ENCODE measurements at places on chromosomes 4 and X.

DNA sequence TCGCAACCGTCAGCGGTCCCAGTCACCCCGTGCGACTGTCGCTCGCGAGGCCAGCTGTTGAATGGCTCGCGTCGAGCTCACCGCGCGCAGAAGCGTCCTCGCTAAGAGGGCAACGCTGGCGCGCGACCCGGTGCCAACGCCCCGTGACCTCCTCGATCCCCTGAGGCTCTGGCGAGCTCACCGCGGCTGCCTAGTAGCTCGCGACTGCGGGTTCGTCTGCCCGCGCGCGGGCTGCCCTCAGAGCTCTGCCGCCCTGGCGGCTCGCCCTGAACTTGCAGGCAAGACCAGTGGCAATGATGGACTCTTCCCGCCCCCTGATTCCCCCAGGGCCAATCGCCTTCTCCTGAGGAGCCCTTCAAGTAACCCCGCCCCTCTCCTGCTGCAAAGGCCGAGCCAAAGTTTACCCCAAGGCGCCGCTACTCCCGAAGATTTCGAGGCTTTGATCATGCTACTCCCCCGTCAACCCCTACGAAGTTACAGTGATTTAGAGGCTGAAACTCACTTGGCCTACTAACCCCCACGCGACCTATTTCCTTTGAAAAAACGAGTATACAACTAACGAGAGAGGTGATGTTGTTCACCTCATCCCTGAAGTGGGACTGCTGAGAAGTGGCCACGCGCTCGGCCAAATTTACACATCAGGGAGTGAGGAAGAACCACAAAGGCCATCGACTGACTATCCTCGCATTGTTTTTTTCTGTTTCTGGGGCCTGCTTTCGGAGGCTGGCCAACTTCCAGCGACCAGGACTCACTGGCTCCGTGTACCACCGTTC, 37.5 kb downstream of the PGRMC1 start:
- no peak for DNase-seq

GRCh38 chrX:32871636-32872035, 339.7 kb downstream of the DMD start:
- no peak for DNase-seq

GRCh38 chr4:2451036-2451520, 17.8 kb upstream of the RNF4 start:
- no peak for DNase-seq

DNA sequence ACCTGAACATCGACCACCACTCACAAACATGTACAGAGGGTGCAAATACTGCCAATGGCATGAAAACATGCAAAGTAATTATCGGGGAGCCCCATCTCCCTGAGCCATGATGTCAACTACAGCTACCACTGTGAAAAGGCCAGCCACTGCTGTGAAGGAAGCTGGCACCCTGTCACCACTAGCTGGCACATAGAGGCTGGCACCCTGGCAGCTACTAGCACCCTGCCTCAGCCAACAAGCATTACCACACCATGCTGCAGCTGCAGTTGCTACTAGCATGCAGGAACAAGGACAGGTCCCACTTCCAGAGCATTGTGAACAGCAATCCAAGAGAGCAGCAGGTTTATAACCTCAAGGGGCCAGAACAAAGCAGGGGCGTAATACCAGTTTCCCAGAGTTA, 81.4 kb downstream of the PRR32 start:
- no peak for DNase-seq

DNA sequence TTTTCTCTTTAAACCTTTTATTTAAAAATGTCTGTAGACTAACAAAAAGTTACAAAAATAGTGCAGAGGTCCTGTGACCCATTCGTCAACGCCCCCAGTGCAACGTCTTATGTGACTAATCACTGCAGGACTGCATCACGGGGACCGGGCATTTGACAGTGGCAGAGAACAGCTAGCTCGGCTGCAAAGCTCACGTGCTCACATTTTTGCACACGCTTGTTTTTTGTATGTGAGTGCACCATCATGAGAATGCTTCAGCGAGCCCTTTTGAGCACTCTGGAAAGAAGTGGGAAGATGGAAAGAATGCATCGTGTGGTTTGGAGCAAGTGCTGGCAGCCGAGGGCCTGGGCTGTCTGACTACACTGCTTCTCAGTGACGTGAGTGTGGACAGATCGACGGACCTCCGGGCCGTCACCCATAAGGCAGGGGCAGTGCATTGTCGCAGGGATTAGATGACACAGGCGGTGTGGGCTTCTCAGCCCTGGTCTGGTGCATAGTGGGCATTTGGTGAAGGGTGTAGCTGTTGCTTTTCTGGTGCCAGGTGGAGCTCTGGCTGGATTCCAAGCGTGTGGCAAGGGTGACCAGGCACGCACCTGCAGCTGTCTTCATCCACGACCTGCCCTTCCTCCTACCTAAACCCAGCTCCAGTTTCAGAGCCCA, 17.7 kb downstream of the SPON2 start:
- no peak for DNase-seq

GRCh38 chr4:130424211-130424610, 1328.3 kb downstream of the C4orf33 start:
- no peak for DNase-seq

DNA sequence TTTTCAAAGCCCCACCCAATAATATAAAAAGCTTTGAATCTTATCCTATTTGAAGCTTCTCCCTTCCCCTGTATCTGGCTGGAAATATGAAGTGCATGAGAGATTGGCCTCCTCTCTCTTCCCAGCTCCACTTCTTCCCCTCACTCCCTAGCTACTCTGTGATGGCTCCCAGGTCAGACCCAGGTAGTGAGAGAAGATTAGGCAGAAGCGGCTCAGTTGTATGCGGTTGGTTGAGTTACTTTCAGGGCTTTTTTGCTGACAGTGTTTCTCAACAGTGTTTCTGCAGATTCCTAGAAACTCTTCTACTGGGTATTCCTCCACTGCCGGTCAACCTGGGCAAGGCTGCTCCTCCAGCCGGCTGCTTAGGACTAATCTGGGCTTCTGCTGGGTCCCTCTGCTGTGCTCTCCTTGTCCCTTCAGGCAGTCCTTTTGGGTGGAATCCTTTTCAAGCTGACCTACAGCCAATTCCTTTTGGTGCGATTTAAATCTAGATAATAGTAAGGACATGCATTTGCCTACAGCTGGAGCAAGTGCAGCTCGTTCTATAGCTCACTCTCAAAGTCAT, 87.4 kb upstream of the SLC7A11 start:
- no peak for DNase-seq

DNA sequence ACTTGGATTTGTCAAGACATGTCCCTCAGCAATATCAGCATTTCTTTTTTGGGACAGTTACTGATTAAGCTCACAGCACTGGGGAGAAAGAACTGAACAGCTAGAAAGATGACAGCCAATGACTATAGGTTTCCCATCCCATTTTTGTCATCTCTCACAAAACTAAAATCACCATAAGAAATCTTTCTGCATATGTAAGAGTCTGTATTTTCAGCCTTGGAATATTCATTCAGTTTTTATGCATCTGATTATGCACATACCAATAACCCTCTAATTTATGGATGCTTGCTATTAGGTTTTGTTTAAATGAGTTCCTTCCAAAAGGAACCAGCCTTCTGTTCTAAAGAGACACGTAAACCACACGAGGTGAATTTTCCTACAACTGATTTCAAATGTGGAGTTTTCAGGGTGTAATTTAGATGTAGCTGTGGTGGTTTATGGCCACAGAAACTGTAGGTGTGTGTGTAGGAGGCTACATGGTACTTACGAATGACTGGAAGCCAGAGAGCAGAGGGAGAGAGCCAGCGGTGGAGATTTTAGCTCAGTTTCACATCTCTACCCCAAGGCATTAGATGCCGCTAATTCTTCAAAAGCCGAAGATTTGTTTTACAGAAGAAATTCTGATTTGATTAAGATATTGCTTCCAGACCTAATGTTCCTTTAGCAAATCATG, 55.3 kb downstream of the AFF2 start:
- no peak for DNase-seq

GRCh38 chrX:120790552-120790951, 85.1 kb downstream of the CT47B1 start:
- no peak for DNase-seq

DNA sequence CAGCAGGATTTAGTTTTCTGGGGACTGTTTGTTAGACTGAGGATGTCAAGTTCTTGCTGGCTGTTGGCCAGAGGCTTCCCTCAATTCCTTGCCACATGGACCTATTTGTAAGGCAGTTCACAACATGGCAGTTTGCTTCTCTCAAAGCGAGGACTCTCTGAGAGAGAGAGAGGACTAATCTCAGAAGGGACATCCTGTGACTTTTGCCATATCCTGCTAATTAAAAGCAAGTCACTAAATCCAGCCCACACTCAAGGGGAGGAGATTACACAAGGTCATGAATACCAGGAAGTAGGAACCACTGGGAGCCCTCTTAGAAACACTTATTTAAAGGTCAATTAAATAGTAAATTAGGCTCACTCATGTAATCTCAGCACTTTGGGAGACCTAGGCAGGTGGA, 38.2 kb downstream of the PPP1R2C start:
- no peak for DNase-seq

- DNase-seq = no peak
Measured at GRCh38 chr4:15295421-15296162, 132.2 kb upstream of the C1QTNF7 start.

DNA sequence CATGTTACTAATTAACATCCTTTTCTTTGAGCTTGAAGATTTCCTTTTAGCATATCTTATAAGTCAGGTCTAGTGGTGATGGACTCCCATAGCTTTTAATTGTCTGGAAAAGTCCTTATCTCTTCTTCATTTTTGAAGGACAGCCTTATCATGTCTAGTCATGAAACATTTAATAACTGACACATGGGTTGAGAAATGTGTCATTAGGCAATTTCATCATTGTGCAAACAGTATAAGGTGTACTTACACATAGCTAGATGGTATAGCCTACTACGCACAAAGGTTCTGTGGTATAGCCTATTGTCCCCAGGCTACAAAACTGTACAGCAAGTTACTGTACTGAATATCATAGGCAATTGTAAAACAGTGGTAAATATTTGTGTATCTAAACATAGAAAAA, 34.5 kb upstream of the ALG13 start:
- no peak for DNase-seq

GRCh38 chr4:165301833-165302232, 25.6 kb upstream of the MSMO1 start:
- no peak for DNase-seq

GRCh38 chr4:134001057-134001456, 200.5 kb downstream of the PABPC4L start:
- DNase-seq = no peak

DNA sequence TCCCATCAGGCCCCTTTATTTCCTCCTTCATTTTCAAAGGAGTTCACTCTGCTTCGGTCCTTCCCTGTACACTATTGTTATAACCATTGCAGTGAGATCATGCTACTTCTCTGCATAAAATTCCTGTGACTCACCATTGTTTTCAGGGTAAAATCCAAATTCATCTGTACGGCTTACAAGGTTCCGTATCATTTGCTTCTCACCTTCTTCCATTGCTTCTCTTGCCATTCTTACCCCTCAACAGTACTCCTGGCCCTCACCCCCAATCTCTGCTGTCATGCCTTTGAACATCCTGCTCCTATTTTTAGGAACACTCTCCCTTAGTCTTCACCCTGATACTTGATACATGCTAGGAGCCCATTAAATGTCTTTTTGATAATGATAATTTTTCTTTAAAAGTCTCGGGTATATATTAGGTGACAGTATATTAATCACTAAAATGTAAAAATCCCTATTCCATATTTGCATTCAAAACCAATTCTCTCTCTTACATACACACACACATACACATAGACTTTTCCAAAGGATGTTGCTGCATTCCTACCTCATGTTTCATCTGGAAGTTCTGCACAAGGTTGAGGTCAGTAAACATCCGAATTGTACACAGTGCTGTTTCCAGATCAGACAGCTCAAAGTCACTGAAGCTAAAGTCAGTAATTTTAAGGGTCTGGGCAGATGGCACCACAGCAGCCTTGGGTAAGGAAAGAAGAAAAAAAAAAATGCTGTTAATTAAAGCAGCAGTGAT, 103.4 kb downstream of the PDE5A start:
- DNase-seq = no peak

- no peak for DNase-seq
Measured at GRCh38 chr4:94436512-94436911, 15.2 kb upstream of the PDLIM5 start.

DNA sequence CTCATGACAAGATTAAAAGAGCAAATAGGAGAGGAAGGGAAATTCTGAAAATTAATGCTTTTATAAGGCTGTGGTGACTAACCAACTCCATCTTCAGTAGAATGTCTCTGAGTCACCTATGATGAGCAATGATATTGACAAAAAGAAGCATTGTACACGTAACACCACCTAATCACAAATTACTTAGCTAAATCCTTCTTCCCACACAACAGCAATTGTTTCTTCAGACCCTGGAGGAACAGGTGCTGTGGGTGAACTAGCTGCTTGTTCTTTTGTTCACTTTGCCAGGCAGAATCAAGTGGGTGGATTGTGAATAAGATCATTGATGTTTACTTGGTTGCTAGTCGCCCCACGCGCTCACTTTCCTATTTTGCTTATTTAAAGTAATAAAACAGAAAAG, 315.5 kb downstream of the CAMK2D start:
- DNase-seq = no peak

- DNase-seq = no peak
Measured at GRCh38 chrX:63718010-63718694, 66.9 kb downstream of the ARHGEF9 start.

- DNase-seq = no peak
Measured at GRCh38 chr4:138118270-138118669, 123.9 kb downstream of the SLC7A11 start.

DNA sequence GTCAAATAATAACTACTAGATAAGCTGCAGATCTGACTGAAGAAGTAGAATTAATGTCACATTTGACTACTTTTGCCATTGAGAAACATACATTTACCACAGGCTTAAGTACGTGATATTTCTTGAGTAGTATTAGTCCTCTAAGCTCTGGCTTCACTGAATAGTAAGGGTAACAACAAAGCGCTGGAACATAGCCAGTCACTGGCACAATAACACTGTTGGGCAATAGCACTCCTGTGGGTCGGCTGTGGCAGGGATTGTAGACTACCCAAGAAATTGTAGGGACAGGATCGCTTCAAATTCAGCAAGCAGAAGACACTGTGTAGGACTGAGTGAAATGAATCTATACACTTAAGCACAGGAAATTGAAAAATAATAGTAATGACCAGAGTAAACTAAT, 27.1 kb upstream of the IL15 start:
- DNase-seq = no peak

DNA sequence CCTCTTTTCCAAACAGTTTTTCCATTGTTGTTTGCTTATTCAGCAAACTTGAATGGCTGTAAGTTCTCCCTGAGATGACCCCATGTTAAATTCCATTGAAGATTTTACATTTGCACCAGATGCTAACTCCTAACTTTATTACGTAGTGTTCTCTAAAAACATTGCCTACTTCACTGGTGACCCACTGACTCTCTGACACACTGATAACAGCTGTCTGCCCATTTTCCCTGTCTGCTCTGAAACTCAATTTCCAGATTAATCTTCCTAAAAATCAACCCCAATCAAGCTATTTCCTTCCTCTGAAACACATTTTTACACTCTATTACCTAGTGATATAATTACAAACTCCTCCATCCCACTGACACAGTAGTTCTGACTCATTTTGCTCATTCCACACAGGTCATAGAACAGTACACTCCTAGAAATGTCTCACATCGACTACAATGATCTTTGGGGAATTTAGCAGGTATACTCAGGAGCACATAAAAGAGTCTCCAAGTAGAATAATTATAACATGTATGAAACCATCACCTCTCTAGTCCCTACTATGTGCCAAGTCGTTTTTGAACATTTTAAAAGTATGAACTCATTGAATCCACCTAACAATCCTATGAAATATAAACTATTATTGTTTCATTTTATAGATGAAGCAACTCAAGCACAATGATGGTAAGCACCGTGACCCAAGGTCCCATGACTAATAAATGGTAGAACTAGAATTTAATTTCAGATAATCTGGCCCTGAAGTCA, 210.9 kb downstream of the SLIT2 start:
- DNase-seq = no peak

Measured in activated CD8-positive, alpha-beta memory T cell treated with anti-CD3 and anti-CD28 coated beads for 1 hour (primary cell).